ENCODE measurements at places on chromosomes 6 and 20.

GRCh38 chr20:45311589-45312211 lies 3.6 kb upstream of the MATN4 start:
- peak; percentile 59 for DNase-seq

GRCh38 chr6:42727627-42728026 lies 5.2 kb upstream of the PRPH2 start:
- no peak for DNase-seq

DNA sequence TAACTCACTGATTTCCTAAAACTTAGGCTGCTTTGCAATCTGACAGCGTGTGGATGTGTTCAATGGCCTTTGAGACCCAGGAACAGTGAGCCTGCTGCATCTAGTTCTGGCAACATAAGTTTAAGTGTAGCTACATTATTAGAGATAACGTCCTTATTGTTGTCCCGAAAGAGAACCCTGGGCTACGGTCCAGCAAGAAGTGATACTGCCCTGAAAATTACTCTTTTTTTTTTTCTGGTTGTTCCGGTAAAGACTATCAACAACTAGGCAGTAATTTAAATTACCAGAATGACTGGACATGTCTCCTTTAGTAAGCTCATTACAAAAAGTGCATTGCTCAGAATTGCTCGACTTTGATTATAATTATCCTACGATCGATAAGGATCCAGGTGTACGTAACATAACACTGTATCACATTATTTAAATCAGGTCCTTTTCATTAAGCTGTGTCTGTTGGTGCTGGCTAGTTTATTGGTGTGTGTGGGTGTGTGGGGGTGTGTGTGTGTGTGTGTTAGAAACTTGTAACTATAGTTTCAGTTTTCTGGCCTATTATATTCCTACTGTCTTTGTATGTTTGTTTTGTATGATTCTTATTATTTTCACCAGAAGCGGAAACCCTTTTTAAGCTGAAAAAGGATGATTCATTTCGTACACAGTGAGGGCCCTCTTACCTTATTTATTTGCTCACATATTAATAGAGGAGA lies 3.0 kb downstream of the TSHZ2 start:
- peak; percentile 33 for DNase-seq

GRCh38 chr6:112205427-112206109 lies 48.8 kb downstream of the LAMA4 start:
- DNase-seq = no peak

- DNase-seq = no peak
Observed at GRCh38 chr6:24836109-24836508, 37.4 kb upstream of the ARMH2 start.

DNA sequence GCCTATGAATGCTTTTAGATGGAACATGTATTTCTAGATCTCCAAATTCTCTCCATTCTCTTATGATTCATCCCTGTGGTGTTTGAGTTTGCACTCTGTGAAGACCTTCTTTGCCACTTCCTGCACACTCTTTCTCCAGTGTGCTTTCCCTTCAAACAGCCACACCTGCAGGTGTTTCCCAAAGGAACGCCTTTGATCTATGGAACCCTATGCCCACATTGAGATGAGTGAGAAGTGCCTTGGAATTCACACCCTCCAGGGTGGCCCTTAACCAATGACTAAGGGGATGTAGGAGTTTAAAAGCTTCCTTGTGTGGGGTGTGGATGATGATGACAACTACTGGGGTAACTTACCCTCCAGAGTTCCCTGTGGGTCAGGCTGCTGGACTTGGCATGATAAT lies 570.1 kb downstream of the DHX35 start:
- DNase-seq = no peak

DNA sequence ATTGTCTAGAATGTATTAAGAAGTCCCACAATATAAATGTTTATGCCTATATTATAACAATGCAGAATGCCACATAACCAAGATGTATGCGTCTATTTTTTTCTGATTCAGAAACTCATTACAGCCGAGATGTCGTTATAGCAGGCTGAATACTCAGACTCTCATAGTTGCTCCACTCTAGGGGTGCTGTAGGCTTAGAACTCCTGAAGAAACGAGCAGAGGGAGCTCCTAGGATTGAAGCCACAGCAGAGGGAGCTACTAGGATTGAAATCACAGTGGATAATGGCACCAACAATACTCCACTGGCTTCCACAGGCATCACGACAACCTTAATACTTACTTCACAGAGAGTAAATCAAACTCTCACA lies 208.9 kb downstream of the KIF16B start:
- DNase-seq = no peak

- peak; percentile 19 for DNase-seq
Observed at GRCh38 chr6:161434350-161434749, 160.5 kb upstream of the AGPAT4 start.

DNA sequence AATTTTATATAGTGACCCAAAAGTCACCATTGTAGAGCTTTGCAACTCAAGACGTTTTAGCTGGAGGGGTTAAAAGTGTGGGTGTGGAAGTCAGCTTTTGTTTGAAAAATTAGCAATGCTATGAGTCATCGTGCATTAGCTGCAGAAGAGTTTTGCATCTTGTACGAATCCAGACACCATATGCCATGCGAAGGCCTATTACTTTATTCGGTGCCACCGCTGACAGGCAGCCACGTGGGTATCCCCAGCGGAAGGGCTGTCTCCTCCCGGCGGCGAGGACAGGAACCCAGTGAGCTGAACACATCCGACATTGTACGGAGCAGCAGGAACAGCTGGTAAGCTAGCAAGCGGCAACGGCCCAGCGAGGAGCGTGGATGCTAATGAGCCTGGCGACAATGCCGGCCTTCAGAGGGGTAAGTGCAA lies 84.4 kb downstream of the INSM1 start:
- DNase-seq = peak; percentile 96

- DNase-seq = no peak
Observed at GRCh38 chr6:107179004-107179403, 63.7 kb upstream of the BEND3 start.

DNA sequence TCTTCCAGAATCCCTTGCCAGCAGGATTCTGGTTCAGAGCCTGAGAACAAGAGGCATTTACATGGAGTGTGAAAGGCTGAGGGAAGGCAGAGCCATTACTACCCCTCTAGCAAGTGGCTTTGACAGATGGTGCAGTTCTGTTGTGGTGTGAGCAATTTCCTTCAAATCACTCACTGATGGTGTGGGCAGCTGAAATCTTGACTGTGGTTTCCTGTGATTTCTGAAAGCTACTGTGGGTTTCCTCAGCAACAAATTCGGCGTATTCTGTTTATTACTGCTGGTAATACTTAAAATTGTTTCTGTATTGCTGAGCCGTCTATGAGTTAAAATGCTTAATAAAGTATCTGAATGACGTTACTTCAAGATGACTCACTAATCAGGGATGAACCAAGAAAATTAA lies 181.5 kb upstream of the TCF21 start:
- no peak for DNase-seq

GRCh38 chr6:163554663-163555062 lies 140.1 kb downstream of the QKI start:
- peak; percentile 61 for DNase-seq

GRCh38 chr6:82015043-82015442 lies 232.5 kb downstream of the IBTK start:
- no peak for DNase-seq

DNA sequence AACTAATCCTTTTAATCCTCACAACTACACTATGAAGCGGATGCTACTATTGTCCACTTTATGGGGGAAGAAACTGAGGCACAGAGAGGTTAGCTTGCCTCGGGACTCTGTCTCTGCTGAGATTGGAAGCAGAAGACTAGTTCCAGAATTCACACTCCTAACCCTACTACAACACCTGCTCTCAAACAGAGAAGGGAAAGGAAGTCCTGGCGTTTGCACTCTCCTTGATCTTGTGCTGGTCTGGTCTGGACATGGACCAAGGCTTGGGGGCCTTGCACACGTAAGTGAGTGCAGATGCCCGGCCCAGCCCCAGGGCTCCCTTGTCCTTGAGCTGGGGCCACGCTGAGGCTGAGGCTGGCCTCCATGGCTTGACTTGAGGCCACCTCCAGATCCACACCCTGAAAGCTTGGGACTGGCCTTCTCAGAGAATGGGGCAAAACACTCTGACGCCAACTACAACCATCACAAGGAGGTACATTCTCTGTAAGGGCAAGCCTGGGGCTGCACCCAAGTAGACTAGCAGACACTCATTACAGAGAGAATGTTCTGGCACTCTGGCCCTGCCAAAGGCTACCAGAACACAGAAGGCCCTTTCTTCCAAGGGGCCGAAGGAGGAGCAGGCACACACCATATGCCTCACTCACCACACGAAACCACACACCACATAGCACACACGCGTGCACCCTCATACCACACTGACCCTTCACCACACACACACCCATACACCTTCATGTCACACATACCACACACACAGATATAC lies 33.3 kb upstream of the EZR start:
- no peak for DNase-seq

DNA sequence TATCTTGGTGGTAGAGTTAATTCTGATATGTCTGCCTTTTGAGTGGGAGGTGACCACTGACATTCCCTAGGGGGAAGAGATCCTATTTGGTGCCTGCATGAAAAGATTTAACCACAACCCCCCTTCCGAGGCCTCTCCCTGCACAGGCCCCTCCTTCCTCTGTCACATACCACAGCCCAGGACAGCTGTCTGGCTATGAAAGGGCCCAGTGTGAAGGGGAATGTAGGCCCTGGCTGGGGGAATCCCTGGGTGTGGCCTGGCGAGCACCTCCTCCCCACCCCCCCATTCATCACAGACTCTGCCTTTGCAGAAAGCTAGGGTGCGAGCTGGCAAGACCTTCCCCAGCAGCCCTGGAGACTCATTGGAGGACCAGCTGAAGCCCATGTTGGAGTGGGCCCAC lies 27.4 kb upstream of the MAPRE1 start:
- peak; percentile 100 for DNase-seq

DNA sequence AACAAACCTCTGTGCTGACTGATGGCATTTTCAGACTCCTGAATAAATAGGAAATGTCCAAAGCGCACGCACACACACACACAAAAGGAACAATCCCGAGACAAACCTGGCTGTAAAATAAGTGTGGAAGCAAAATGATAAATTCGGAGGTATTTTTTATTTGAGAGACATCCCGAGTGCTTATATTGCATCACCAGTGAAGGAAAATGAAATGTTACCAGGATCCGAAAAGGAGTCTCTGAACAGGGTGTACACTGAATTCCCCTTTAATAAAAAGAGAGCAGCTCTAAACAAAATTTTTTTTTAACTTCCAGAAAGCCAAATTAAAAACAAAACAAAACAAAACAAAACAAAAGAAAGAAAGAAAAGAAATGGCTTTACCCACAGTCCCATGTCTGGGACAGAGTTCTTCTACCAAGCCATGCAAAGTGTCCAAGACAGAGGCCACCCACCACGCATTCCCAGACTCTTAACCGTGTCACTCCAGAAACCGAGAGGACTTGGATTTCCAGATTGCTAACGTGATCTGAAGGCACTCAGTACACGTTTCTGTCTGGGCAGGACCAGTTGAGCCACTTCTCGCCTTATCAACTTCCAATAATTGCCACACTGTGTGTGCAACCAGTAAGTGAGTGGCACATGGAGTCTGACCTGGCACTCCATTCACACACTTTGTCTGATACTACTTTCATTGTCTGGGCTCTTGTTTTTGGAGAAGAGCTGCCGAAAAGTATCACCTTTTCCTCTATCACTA lies 817 bp downstream of the ME1 start:
- no peak for DNase-seq

DNA sequence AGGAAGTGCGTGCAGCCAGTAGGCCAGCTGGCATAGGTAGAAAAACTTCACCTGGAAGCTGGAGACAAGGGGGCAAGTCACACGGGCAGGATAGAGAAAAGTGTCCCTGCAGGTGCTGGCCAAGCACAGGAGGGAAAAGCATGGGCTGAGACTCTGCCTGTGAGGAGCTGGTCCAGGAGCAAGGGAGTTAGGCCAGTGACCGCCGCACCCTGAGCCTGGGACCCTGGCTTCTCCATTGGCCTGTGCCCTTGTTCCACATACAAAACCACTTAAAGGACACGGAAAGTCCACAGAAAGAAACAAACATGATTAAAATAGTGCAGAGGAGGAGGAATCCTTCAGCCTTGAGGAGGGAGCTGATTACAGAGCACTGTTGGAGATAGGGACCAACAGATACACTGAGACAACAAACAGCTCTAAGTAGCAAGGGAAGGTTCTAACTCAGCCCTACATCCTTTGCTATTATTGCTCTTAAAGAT lies 68.6 kb downstream of the TRAM2 start:
- no peak for DNase-seq

DNA sequence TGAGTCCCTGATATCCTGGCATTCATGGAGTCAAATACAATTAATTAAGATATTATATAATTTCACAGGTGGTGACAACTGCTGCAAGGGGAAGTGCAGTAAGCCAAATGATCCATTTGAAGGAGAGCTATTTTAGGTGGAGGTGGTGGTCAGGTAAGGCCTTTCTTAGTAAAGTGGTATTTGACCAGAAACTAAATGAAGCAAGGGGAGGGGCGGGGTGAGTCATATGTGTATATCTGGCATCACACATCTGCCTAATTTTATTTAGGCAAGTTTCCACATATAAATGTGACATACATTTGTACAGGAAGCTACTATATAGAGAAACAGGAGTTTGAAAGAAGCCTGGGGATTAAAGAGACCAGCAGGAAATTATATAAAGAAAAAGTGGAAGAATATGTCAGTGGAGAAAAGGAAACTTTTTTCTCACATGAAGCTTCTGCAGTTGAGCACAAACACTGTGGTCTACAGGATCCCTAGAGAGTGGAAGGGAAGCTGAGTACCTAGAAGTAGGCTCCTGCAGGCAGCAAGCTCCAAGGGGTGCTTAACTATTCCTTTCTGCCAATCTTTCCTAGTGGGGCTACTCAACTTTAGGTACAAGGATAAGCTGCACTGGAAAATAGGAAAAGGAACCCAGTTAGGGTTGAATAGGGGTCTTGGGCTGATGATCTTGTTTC lies 99.6 kb downstream of the OGFRL1 start:
- no peak for DNase-seq

- DNase-seq = no peak
Observed at GRCh38 chr6:14313248-14313647, 195.7 kb downstream of the CD83 start.

DNA sequence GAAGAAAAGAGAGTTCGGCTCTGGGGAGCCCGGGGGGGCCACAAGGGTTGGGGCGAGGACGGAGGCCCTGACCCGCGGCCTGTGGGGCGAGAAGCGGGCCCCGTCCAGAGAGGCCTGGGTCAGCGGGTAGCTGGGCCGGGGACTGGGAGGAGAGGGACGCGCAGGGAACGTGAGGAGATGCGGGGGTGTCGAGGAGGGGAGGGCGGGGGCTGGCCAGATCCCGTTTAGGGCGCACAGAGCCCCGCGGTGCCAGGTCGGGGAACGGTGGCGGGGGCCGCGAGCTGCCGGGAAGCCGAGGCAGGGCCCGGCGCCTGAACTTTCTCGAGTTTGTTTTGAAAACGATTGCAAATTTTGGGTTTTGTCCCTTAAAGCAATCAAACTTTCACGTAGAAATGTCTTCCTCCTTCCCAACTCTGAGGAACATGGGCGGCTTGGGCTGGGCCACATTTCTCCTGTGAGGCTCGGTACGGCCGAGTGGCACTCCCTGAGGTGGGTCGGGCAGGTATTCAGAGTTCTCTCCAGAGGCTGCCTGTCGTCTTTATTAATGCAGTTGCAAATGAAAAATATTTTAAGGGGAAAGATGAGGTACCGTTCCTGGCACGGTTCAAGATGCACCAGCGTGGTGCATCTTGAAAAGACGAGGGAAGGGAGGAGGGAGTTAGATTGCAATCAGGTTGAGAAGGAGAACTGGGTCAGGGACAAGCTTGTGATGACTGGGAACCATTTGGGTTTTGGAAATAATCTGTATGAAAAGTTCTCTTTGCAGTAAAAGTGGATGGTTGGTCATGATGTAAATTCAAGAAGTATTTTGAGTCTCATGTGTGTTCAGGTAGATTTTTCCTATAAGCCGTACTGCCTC lies 972 bp downstream of the RNF8 start:
- peak; percentile 13 for DNase-seq
